ENCODE measurements at places on chromosomes 5 and 9. TPM values are rescaled to one million over a fixed set of nuclear protein-coding genes. Genes with fewer than 3 reads are reported as not detected.

DNA sequence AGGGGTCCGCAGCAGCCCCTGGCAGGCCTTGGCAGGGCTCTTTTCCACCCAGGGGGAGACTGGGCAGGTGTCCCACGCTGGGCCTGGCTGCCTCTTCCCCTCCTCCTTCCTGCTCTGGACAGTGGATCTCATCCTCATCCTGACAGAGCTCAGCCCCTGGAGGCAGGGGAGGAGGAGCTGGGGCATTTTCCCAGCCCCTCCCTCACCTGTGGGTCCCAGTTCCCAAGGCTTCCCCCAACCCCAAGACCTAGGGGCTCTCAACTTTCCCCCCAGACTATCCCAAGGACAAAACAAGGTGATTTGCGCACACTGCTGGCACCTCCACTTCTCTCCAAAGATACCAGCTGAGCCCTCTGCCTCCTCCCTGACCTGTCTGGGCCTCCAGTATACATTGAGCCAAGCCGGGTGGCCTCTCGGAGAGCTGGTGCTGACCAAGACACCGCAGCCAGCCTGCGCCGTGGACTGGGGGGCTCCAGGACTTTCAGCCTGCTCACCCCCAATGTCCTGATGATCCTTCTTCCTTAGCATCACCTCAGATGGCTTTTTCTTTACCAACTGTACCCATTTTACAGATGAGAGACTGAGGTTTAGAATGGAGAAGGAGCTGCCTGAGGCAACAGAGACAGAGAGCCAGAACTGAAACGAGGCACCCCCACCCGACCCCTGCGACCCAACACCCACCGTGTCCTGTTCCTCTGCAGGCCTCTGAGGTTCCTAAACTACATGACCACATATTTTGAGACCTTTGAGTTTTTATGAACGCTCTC, 126.6 kb downstream of the BARX1 start:
- DNase-seq, result no peak

DNA sequence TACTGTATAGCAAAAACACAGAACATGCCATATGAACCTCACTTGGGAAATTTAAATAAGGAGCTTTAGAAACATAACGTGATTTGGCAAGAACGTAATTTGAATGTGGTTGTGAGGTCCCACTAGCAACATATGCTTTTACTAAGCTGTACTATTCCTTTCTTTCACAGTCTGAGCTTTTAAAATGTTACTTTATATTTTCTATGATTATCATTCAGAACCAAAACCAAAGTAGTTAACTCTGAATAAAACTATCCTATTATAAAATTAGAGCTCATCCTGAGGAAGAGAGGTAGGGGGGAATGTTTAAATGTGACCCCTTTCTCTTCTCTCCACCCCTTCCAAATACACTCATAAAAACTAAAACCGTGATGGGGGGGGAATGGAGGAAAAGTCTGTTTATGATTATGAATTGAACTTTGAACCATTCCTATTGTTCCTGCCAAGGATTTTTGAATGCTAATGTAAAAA, 435.7 kb downstream of the NFIB start:
- peak; percentile 33 for DNase-seq

DNA sequence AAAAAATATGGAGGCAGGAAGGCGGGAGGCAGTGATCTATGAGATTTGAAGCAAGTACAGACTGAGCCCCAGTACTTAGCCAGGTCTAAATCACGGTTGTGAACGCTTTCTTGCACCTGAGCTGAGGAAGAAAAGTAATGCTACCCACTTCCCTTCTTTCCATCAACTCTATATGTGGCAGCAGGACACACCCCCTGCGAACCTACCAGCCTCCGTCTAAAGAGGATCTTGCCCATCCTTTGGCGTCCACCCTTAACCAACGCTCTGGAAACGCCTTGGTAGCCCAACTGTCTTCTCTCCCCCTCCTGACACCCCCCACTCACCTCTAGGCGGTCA, 545 bp downstream of the HMGCS1 start:
- no peak for DNase-seq

DNA sequence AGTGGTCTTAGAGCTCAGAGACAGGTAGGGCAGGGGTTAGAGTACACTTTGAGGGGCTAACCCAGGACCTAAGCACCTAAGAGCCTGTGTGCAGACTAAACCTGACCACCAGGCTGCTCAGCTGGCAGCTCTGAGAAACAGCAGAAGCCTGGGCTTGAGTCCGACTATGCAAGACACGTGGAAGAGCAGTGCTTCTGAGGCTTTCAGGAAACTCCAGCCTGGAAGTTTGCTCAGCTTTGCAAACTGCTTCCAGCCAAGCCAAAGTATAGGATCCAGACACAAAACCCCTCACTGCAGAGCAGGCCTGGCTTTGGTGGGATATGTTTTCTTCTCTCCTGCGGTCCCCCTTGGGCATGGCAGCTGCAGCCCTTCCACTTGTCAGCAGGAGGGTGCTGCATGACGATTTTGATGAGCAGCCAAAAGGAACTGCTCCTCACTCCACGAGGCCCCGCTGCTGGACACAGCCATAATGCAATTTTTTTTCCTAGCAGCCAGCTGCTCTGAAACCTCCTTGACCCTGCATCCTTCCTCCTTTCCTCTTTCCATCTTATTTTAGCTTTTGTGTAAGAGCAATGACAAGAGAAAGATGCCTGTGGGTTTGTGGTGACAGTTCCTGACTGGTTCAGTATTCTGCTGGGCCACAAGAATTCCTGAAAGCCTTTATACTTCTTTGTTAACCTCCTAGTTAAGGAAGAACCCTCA, 123.1 kb downstream of the LIFR start:
- peak; percentile 62 for DNase-seq

GRCh38 chr9:133188843-133189180, 20.2 kb downstream of the OBP2B start:
- DNase-seq, result no peak

The WDR38 gene
- total RNA-seq, result not detected

The DDX4 gene
- 0.42 TPM for total RNA-seq

The TAF1L gene
- not detected for total RNA-seq

The TLR4 gene
- 24.1 TPM for total RNA-seq

Data from urinary bladder (tissue), 4 donors.